ENCODE measurements at places on chromosomes 16 and 17. TPM values are rescaled to one million over a fixed set of nuclear protein-coding genes. Genes with fewer than 3 reads are reported as not detected.

The C17orf67 gene
- total RNA-seq, result 1.3 TPM

The SLC5A11 gene
- total RNA-seq, result under 0.01 TPM

The SPIRE2 gene
- 0.91 TPM for total RNA-seq

The NOTUM gene
- not detected for total RNA-seq

The STH gene
- total RNA-seq, result not detected

The KRTAP9-4 gene
- not detected for total RNA-seq

The CNGB1 gene
- not detected for total RNA-seq

The RNF222 gene
- not detected for total RNA-seq

The LITAFD gene
- total RNA-seq, result not detected

The NUPR1 gene
- total RNA-seq, result under 0.01 TPM

The PRSS22 gene
- not detected for total RNA-seq

The TP53TG3 gene
- total RNA-seq, result not detected

The C17orf78 gene
- total RNA-seq, result not detected

The LCMT1 gene
- total RNA-seq, result 35.7 TPM

The MT1M gene
- total RNA-seq, result not detected

The KRT31 gene
- total RNA-seq, result not detected

The DNAI2 gene
- not detected for total RNA-seq

The ALOX15B gene
- not detected for total RNA-seq

The MT1H gene
- total RNA-seq, result not detected
